ENCODE measurements at places on chromosomes 3 and 15.

GRCh38 chr15:75148280-75148679 is 53.4 kb upstream of the C15orf39 start:
- no peak for DNase-seq

- DNase-seq, result no peak
Measured at GRCh38 chr3:94413336-94414108, 350.7 kb downstream of the NSUN3 start.

DNA sequence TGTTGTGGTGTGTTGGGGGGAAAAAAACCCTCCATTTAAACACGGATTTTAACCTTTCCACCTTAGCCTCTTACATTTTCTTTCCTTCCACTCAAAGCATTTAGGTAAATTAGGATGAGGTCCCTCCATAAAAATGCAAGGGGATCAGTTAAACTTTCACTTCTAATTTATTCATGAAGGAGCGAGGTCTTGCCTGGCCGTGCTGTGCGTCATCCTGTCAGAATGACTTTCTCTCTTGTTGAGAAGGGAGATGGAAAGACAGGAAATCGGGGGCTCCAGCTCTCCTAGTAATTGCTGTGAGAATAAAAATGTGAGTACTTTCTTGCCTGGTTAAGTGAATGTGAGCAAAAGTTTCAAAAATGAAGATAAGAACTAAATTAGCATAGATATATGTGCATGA is 962.3 kb upstream of the NR2F2 start:
- DNase-seq, result no peak

- no peak for DNase-seq
Measured at GRCh38 chr3:114408736-114409670, 115.2 kb downstream of the TIGIT start.

GRCh38 chr3:66380200-66380932 is 120.5 kb downstream of the LRIG1 start:
- no peak for DNase-seq

DNA sequence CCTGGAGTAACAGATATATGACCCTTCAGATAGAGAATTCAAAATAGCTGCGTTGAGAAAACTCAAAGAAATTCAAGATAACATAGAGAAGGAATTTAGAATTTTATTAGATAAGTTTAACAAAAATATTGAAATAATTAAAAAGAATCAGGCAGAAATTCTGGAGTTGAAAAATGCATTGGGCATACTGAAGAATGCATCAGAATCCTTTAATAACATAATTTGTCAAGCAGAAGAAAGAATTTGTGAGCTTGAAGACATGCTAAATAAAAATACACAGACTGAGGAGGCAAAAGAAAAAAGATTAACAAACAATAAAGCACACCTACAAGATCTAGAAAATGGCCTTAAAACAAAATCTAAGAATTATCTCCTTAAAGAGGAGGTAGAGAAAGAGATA is 50.5 kb downstream of the SPTSSB start:
- DNase-seq, result no peak

GRCh38 chr15:89150762-89151664 is 62.8 kb downstream of the ABHD2 start:
- DNase-seq, result no peak

DNA sequence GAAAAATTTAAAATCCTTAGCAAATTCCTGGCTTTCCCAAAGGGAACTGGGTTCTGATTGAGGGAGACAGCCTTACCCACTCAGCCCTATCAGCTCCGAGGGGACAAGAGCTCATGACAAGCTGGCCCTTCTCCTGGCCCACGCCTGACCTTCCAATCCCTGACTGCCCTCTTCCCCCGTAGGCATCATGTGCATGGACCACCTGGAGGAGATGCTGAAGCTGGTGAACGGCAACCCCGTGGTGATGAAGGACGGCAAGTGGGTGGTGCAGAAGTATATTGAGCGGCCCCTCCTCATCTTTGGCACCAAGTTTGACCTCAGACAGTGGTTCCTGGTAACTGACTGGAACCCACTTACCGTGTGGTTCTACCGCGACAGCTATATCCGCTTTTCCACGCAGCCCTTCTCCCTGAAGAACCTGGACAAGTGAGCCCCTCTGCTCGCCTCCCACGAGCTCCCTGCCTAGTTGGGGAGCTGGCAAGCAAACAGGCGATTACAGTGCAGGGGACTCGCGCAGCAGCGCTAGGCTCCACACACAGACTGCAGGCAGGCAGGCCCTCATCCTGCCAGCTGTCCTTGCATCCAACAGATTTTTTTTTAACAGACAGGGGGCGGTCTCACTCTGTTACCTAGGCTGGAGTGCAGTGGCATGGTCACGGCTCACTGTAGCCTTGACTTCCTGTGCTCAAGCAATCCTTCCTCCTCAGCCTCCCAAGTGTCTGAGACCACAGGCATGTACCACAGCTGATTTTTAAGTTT is 16.8 kb downstream of the RPUSD3 start:
- DNase-seq, result no peak

GRCh38 chr3:37979541-37980461 is 10.8 kb upstream of the VILL start:
- DNase-seq, result no peak

DNA sequence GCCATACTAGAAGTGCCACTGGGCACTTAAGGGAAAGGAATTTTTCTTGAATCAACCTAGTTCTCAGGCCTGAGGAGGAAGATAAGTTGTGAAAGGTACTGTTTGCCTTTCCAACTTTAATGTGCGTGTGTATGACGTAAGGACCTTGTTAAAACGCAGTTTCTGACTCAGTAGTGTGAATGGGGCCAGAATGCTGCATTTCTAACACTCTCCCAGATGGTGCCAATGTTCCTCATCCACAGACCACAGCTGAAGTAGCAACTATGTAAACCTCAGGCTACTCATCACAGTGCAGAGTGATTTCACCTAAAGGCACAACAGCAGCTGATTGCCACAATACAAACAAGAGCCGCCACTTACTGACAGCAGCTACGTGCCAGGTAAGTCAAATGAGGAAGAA is 103.6 kb downstream of the OTOL1 start:
- no peak for DNase-seq

DNA sequence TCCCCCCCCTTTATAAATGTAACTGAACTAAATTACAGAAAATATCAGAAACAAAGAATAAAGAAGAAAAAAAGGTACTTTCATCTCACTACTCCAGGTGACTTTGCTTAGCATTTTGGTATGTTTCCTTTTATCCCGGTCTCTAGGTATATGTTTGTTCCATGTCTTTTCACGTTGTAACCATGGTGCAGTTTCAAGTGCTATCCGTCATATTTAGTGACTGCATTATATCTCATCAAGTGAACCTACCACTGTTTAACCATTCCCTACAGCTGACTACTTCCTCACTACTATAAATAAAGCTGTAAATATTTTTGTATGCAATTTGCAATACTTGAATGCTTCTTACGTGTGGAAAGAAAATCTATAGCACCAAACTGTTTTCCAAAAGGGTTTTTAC is 2.2 kb downstream of the BTBD1 start:
- DNase-seq, result no peak

- no peak for DNase-seq
Measured at GRCh38 chr3:12973827-12974226, 99.4 kb downstream of the IQSEC1 start.

GRCh38 chr3:142029791-142030190 is 119.6 kb downstream of the TFDP2 start:
- DNase-seq, result no peak

DNA sequence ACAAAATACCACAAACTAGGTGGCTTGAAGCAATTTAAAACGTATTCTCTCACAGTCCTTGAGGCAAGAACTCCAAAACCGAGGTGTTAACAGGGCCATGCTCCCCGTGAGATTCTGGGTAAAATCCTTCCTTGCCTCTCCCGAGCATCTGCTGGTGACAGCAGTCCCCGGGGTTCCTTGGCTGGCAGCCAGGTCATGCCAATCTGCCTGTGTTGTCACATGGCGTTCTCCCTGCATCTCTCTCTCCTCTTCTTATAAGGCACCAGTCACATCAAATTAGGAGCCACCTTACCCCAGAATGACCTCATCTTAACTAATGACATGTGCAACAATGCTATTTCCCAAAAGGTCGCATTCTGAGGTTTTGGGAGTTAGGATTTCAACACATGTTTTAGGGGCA is 26.3 kb upstream of the LRRN1 start:
- DNase-seq, result no peak

- DNase-seq, result no peak
Measured at GRCh38 chr3:142417302-142417701, 30.5 kb downstream of the XRN1 start.

GRCh38 chr3:148736086-148736485 is 38.4 kb downstream of the AGTR1 start:
- no peak for DNase-seq

GRCh38 chr3:138065949-138066348 is 49.5 kb downstream of the DZIP1L start:
- DNase-seq, result no peak

DNA sequence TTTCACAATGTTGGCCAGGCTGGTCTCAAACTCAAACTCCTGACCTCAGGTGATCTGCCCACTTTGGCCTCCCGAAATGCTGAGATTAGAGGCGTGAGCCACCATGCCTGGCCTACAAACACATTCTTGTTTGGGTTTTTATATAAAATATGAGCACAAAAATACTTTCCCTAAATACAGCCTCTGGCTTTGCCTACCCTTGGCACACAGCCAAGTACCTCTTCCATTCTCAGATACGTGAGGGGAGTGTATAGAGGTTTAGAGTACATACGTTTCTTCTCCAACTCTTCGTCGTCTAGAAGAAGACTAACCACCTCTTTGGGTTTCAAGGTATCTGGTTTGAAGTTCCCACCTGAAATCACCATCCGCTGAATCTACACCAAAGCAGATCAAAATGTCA is 33.5 kb downstream of the CHAC1 start:
- DNase-seq, result no peak

- no peak for DNase-seq
Measured at GRCh38 chr15:25670025-25670554, 193.0 kb downstream of the ATP10A start.

DNA sequence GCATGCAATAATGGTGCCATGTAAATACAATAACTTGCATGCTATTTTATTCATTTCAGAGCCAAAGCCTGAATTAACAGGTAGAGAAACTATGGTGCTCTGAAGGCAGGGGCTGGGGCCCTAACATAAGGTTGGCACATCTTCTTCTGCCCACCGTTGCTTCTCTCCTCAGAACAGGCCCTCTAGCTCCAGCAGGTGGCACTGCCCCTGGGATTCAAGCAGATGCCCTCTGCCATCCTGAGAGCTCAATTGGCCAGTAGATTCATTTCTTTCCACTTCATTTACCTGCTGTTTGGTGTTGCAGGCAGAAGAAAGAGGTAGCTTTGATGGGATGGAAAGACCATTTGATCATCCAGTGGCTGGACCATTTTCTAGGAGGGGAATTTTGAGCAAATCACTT is 130.5 kb downstream of the FOXB1 start:
- no peak for DNase-seq

GRCh38 chr3:155101398-155101797 is 21.3 kb downstream of the MME start:
- DNase-seq, result no peak

DNA sequence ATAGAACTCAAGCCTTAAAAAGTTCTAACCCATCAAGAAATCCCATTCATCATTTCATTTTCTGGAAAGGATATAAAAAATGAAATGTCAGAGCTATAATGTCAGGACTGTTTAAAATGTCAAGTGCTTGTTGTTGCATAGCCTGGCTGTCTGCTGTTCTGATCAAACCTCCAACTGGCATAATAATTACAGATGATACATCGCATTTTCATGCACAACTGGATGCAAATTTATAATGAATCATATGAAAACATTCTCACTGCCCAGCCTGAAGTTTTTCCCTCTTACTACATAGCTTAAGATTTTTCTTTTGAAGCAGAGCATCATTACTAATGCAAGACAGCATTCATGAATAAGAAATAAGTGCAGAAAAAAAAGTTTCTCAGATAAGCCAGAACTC is 46.5 kb downstream of the GUCA1C start:
- DNase-seq, result no peak

- no peak for DNase-seq
Measured at GRCh38 chr3:12966847-12967605, 106.2 kb downstream of the IQSEC1 start.

DNA sequence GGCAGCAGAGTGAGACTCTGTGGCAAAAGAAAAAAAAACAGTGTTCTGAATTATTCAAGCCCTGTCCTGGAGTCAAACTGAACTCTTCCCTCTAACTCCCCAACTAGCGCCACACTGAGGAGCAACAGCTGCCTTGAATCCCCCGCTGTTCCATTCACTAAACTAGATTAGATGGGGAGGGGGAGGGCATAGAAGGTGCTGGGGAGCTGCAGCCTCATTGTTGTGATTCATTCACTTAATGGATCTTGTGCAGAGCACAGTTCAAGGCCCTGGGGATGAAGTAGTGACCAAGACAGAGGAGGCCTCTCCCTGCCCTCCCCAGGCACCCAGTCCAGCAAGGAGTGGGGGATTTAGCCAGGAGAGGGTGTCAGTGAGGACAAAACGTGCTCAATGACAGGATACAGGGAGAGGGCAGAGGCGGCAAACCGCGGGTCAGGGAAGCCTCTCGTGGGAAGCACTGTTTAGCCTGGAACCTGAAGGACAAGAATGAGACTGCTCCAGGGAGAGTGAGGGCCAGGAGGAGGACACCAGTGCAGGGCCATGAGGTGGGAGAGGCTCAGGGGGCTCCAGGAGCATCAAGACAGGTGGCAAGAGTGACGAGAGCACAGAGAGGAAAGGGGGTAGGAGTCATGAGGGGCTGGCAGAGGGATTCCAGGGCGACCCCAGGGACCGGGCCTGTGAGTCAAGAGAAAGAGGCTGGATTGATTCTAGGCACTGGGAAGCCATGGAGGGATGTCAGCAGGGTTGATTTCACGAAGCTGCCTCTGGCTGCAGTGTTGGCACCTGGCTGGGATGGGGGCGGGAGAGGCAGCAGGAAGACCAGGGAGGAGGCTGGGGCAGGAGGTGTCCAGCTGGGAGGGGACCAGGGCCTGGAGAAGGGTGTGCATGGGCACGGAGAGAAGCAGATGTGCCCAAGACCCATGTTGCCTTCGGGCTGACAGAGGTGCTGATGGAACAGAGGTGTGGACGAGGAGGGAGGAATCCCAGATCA is 31.4 kb downstream of the ALS2CL start:
- no peak for DNase-seq

DNA sequence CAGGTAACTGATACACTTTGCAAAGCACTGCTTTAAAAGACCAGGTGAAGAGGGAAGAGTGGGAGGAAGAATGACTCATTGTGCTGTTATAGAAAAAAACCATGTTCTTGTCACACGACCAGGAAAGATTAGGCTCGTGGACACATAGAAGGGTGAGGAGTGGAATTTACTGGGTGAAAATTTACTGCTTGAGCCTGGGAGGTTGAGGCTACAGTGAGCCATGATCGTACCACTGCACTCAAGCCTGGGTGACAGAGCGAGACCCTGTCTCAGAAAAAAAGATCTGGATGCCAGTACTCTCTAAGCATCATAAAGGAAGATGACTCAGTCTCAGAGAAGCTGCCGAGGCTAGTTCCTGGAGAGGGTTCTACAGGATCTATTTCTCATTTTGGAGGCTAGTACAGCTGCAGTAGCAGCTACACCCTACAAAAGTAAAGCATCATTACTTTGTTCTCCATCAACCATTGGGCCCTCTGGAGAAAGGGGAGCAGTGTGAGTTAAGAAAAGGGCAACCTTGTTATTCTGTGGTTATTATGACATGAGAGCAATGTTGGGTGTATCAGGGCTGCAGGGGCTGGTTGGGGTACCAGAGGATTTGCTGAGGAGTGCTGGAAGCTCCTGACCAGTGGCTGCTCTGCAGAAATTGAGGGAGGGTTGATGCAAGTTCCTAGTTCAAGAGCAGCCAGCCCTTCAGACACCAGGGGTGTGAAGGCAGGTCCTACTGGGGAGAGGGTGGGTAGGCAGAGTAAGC is 75.4 kb downstream of the CMTM8 start:
- DNase-seq, result peak; percentile 16

All from SW 1271 (cell line).